Stimulated activated CD4-positive, alpha-beta T cell treated with anti-CD3 and anti-CD28 coated beads, Interleukin-2, amount 100 ng/mL, for 24 hours (primary cell): ENCODE measurements at places on chromosomes 4 and X.
A peak's percentile ranks its signal among the peaks of the same experiment; 100 is the strongest.

DNA sequence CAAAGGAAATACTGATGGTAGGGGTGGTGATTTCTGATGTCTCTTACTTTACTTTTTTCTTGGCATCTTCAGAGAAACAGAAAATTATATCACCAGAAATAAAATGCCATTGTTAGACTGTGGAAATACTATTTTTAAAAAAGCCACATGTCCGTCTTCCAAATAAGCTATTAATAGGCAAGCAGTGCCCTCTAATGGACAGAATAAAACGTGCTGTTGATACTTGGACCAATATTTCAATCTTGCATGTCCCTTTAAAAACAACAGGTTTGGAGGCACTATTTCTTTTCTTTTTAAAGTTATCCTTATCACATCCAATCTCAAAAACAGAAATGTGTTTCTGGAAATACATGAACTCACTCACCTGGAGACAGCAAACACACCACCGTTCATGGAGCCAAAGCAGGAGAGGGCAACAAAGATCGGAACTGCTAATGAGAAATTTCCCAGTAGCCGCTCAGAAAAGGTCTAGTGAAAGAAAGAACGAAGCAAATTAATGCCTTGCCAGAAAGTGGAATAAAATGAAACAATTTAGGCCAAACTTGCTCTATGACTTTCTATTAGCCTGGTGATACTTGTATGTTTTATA, 59.2 kb downstream of the SLC7A11 start:
- no peak for DNase-seq

GRCh38 chr4:40178672-40179071, 18.2 kb upstream of the RHOH start:
- no peak for DNase-seq

GRCh38 chr4:73669410-73670183, 49.4 kb upstream of the RASSF6 start:
- no peak for DNase-seq

DNA sequence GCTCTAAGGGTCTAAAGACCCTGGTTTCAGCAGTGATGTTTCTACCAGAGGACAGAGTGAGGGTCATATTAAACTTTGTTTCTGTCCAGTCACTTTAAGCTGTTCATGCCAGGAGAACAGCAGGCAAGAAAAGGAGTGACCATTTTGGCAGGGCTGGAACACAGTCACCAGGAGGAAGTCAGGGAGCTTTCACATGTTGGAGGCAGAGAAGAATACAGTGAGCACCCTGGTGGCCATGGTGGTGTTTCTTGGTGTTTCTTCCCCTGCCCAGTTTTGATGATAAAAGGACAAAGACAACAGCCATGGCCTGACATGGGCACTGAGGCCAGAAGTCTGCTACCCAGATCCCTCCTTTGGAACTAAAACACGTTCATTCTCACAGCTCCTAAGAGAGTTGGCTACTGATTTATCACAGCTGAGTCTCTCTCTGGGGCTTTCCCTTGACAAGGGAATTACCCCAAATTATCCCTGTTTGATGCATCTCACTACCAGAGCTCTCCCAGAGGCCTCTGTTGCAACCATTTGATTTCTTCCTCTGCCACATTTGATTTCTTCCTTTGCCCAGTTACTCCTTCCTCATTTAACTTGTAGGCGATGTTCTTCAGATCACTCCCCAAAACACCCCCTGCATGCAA, 106.4 kb upstream of the NWD2 start:
- DNase-seq, result no peak

DNA sequence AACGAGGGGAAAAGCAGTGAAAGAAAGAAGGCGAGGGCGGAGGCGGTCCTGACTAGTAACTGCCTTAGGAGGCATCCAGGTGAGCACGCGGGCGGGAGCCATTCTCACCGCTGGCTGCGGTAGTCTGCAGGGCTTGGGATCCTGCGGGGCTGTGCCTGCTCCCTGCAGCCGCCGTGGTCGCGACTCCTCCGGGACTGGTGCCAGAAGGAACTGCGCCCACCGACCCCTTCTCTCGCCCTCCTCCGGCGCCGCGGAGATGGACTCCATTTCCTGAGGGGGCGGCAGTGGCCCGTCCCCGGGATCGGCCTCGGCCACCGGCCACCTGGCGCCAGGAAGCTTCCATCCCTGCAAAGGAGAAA, 543 bp downstream of the NFXL1 start:
- peak; percentile 46 for DNase-seq

DNA sequence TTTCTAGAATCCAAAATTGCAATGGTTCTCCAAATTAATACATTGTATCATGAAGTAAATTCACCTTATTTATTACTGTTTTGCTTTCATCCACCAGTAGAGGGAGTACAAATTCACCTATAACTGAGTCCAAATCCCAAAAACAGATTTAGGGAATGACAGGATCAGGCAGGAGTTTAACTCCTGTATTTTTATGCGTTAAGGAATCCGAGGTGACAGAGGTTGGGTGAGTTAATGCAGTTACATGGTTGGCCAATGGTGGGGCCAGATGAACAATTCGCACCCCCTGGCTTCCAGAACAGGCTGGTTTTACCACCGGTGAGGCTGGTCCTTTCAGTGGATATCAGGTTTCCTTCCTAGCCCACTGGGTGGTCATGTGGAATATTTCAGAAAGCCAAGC, 82.4 kb downstream of the MTNR1A start:
- DNase-seq, result no peak

DNA sequence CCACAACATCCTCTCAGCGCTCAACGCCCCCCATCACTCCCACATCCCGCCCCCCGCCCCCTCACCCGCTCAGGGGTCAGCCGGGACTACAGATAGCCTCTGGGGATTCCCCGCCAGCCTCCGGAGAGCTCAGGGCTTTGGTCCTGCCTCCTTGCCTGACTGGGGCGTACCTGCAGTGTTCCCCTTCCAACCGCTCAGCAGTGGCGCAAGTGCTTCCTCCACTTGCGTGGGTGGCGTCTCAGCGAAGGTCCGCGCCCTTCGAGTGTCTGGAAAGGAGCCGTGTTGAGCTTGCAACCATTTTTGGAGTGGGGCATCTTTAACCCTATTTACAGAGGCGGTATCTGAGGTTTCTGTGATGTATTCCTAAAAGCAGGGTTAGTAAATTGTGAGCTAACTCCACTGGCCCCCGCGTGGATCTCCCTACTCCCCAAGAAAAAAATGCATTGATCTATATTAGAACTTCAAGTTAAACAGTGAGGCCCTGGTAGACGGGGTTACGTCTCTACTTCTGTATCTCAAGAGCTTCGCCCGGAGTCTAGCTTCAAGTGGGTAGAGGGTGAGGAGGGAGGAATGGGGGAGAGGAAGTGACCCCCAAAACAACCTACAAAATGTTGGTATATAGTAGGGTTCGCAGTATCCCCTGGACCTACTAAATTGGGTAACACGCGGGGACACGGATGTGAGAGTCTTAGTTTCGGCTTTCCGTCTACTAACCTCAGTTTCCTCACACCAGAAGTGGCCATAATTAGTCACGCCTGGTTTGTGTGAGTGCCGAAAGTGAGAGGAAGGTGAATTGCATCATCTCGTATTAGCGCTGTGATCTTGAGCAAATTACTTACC, 16.1 kb downstream of the NKX3-2 start:
- peak; percentile 31 for DNase-seq

GRCh38 chr4:27267970-27268355, 407.3 kb downstream of the STIM2 start:
- DNase-seq, result no peak

DNA sequence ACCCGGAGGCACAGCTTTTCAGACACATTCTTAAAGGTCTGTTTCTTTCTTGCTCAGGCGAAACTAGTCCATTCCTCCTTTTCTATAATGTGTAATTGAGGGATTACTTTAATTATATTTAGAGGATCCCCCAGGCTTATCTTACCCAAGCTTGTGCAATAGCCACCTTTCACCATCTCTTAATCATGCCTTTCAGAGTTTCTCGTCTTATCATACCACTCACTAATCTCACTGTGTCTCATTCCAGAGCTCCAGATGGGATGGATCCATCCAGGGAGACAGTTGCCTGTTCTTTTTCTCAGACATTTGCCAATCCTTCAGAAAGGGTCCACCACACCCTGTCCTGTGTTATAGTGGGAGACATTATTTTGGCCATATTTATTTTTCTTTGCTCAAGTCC, 12.5 kb downstream of the SPARCL1 start:
- no peak for DNase-seq

GRCh38 chr4:146113171-146113570, 62.3 kb upstream of the LSM6 start:
- no peak for DNase-seq

GRCh38 chr4:10413177-10413576, 44.0 kb downstream of the ZNF518B start:
- no peak for DNase-seq

DNA sequence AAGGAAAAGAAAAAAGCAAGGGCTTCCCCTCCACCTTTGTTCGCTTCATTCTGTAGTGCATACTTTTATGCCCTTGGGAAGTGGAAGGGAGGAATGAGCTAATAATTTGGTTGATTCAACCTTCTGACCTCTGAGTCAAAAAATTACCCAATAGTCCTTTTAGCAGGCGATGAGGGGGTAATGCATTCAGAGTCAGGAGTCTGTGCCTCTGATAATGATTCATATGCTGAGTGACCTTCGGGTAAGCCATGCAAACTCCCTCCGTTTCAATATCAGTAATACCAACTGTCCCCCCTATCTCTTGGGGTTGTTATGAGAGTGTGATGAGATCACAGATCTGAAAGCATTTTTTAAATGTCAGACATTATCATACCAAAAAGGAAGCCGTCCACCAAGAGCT, 41.6 kb upstream of the ACSL4 start:
- no peak for DNase-seq

GRCh38 chrX:43881410-43882293, 598 bp downstream of the MAOB start:
- DNase-seq, result no peak

DNA sequence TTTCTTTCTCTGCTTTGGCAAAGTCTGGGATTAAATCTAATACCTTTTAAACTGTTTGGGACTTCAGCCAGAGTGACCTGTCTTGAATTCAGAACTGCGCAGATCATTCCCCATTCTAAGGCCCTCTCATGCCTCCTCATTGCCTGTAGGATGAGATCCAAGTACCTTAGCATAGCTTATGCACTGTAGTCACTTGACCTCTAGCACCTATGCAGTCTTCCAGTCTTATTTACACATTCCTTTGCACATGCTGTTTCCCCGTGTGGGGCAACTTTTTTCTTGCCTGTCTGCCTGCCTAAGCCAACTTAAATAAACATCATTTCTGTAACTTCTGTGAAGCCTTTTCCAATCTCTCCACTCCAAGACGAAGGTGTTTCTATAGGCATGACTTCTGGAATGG, 68.4 kb downstream of the AR start:
- no peak for DNase-seq

DNA sequence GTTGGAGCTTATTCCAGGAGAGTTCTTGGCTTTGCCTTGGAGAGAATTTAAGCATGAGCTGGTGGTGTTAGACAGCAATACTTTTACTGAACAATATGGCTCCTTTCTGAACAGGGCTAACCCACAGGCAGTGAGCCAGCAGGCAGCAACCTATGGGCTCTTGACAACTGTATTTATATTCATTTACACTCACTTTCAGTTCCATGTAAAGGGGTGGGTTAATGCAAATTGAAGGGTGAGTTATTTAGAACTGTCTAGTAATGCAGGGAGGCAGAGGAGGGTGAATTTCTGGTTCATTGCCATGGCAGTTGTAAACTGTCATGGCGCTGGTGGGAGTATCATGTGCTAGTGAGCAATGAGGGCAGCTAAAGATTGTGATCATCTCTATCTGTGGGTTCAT, 15.7 kb downstream of the FOXR2 start:
- no peak for DNase-seq

DNA sequence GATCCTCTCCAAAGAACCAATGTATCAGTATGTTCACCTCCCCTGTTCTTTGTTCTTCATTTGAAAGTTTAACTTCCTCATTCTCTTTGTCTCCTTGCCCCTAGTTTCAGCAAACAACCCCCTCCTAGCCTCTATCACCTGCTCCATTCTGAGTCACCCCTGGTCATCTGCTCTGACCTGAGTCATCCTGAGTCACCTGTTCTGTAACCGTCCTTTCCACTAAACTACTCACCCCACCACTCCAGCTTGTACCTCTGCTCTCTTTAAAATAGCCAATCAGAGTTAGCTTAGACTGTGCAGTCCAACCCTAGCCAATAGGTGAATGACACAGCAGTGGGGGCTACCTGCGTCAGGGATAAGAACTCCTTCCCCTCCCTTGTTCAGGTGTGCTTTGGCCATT, 249.8 kb upstream of the AADAT start:
- no peak for DNase-seq

- DNase-seq, result no peak
Observed at GRCh38 chrX:14673764-14674163, 144.4 kb downstream of the GLRA2 start.

DNA sequence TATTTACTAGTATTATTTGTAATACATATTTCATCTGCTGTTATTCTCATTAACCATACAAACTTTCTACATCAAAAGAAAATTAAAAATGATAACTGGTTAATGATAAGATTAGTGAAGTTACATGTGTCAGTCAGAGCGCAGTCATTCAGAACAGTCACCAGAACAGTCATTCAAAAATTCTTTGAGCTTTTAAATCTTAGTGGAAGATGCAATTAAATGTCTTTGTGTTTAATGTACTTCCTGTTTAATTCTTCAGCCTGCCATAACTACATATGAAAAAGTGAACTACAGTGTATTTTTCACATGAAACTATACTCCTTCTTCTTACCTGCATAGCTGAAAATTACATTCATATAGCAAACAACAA, 179.7 kb upstream of the NDST4 start:
- DNase-seq, result no peak

- no peak for DNase-seq
Observed at GRCh38 chr4:184383497-184384055, 90.8 kb downstream of the IRF2 start.

- DNase-seq, result no peak
Observed at GRCh38 chr4:149370785-149371420, 444.7 kb downstream of the IQCM start.

- peak; percentile 21 for DNase-seq
Observed at GRCh38 chrX:53263597-53264094, 17.7 kb downstream of the IQSEC2 start.
